ENCODE measurements at places on chromosomes 3 and 15.

DNA sequence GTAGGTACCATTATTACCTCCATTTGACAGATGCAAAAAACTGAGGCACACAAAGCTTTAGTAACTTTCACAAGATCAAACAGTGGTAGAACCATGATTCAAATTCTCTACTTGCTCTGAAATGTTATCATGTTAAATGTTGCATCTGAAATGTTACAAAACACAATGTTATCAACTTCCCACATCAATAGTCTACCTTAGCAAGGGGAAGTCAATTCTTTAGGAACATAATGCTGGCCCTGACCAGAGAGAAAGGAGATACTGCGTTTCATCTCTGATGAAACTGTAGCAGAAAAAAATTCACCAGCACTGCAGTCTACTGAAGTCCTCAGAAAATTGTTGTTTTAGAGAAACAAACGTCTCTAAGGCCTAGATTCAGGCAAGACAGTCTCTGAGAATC is 174.1 kb downstream of the SATB1 start:
- no peak for DNase-seq

- peak; percentile 48 for DNase-seq
Measured at GRCh38 chr3:187150599-187150998, 11.3 kb upstream of the RPL39L start.

- no peak for DNase-seq
Measured at GRCh38 chr3:128433837-128434165, 32.9 kb downstream of the DNAJB8 start.

- DNase-seq, result no peak
Measured at GRCh38 chr3:134462331-134462941, 23.3 kb downstream of the ANAPC13 start.

DNA sequence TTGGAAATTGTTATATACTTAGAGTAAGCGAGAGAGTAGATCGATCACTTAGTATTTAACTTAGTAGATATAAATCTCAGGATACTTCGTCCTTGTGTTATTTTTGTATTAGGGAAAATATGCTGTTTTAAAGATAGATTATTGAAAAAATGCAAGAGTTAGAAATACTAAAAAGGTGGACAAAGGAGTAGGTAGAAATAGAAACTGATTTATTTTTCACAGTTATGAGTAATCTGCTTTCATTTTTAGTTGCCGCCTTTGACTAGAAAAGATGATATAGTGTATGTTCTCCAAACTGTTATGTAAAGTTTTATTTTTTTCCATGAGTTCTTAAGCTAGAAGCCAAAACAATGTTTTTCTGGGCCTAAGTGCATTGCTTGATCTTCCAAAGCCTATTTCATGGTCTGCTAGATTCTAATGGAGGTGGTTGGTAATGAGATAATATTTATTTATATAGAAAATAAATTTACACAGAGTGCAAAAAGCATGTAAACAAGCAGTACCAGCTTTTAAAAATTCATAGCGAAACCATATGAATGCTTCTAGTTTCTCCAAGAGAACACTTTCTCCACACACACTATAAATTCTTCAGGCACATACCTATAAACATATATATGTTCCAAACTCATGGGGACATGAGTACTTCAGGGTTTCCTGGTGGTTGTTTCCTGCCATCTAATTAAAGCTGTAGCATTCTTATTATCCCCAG is 61.1 kb downstream of the DIPK2A start:
- DNase-seq, result no peak

GRCh38 chr15:64162478-64162868 is 349 bp downstream of the PPIB start:
- DNase-seq, result no peak

- DNase-seq, result no peak
Measured at GRCh38 chr3:58898513-58898912, 151.3 kb downstream of the CFAP20DC start.

All from hematopoietic multipotent progenitor cell treated with erythropoietin and hydrocortisone succinate and interleukin-3 and kit ligand, for 8 days (in vitro differentiated cells).